ENCODE measurements at places on chromosomes 11 and 22. TPM values are rescaled to one million over a fixed set of nuclear protein-coding genes. Genes with fewer than 3 reads are reported as not detected.

Gene IFITM1
- 544 TPM for total RNA-seq

Gene TSPAN32
- total RNA-seq, result not detected

Gene GRK3
- 27.1 TPM for total RNA-seq

Gene CYP2D6
- 1.4 TPM for total RNA-seq

Gene PDXP
- total RNA-seq, result 36.1 TPM

Gene CFAP300
- total RNA-seq, result 2.2 TPM

Gene OR51B4
- total RNA-seq, result not detected

Gene TNNT3
- not detected for total RNA-seq

Gene IL17REL
- 0.34 TPM for total RNA-seq

Gene CCDC157
- 3.8 TPM for total RNA-seq

Gene TECTA
- total RNA-seq, result 0.37 TPM

Gene CBLIF
- not detected for total RNA-seq

Gene MAPK8IP2
- total RNA-seq, result 1.8 TPM

Gene ZNF214
- 4.1 TPM for total RNA-seq

Gene CD3D
- total RNA-seq, result 0.89 TPM

Gene FGF19
- total RNA-seq, result 18.6 TPM

Gene LRRC74B
- not detected for total RNA-seq

Gene OLFML1
- total RNA-seq, result 0.18 TPM

Gene OR51A2
- total RNA-seq, result not detected

Gene EWSR1
- total RNA-seq, result 384 TPM

Gene RASSF10
- 2.6 TPM for total RNA-seq

Gene CDC42EP2
- 15.2 TPM for total RNA-seq

Gene RTL10
- 21.5 TPM for total RNA-seq

Gene RFPL3
- total RNA-seq, result not detected

Gene CNGA4
- 0.50 TPM for total RNA-seq

Gene PACSIN2
- 64.1 TPM for total RNA-seq

Gene MPZL3
- total RNA-seq, result 2.1 TPM

Gene SAA1
- total RNA-seq, result 12.8 TPM

Gene CHRM1
- total RNA-seq, result not detected

Gene CD3E
- total RNA-seq, result 0.85 TPM

Gene TEF
- total RNA-seq, result 12.0 TPM

Gene DTX4
- total RNA-seq, result 12.8 TPM
